ENCODE measurements at places on chromosomes 3 and 15. TPM values are rescaled to one million over a fixed set of nuclear protein-coding genes. Genes with fewer than 3 reads are reported as not detected.

Gene CFAP161
- polyA plus RNA-seq = not detected

Gene RLBP1
- not detected for polyA plus RNA-seq

GRCh38 chr3:168156479-168156878 is 60.8 kb upstream of the GOLIM4 start:
- DNase-seq = no peak

Gene TEX55
- polyA plus RNA-seq = not detected

GRCh38 chr3:152399374-152399773 is 130.6 kb downstream of the MBNL1 start:
- DNase-seq = peak; percentile 73

GRCh38 chr15:72474912-72475628 is 940 bp downstream of the ARIH1 start:
- DNase-seq = peak; percentile 79

- peak; percentile 92 for DNase-seq
Measured at GRCh38 chr3:43418601-43419272, 132.4 kb downstream of the SNRK start.

GRCh38 chr3:185397676-185398075 is 34.7 kb downstream of the MAP3K13 start:
- DNase-seq = no peak

Gene SLC22A14
- 0.05 TPM for polyA plus RNA-seq

Gene MESP2
- polyA plus RNA-seq = 0.24 TPM

DNA sequence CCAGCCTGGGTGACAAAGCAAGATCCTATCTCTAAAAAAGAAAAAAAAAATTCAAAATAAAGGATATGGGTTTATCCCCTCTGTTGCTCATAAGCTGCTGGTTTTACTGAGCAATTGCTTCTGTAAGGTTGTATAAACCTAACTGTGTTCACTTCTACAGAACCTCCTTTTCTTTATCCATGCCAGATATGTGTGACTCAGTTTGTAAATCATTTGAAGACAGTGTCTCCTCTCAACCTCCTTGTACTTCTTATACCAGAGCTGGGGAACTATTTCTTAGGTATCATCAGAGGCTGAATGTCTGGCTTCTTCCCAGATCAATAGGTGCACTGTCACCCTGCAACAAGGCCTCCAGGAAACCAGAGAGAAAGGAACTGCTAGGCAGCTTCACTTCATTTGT is 273.8 kb downstream of the CD47 start:
- no peak for DNase-seq

GRCh38 chr15:90418627-90419026 is 30.6 kb downstream of the IQGAP1 start:
- DNase-seq = no peak

Gene SAMMSON
- polyA plus RNA-seq = not detected

GRCh38 chr15:57333487-57333886 is 42.8 kb upstream of the CGNL1 start:
- DNase-seq = no peak

- DNase-seq = no peak
Measured at GRCh38 chr15:48345516-48345915, 14.3 kb downstream of the DUT start.

GRCh38 chr15:70203981-70204560 is 106.4 kb upstream of the TLE3 start:
- no peak for DNase-seq

DNA sequence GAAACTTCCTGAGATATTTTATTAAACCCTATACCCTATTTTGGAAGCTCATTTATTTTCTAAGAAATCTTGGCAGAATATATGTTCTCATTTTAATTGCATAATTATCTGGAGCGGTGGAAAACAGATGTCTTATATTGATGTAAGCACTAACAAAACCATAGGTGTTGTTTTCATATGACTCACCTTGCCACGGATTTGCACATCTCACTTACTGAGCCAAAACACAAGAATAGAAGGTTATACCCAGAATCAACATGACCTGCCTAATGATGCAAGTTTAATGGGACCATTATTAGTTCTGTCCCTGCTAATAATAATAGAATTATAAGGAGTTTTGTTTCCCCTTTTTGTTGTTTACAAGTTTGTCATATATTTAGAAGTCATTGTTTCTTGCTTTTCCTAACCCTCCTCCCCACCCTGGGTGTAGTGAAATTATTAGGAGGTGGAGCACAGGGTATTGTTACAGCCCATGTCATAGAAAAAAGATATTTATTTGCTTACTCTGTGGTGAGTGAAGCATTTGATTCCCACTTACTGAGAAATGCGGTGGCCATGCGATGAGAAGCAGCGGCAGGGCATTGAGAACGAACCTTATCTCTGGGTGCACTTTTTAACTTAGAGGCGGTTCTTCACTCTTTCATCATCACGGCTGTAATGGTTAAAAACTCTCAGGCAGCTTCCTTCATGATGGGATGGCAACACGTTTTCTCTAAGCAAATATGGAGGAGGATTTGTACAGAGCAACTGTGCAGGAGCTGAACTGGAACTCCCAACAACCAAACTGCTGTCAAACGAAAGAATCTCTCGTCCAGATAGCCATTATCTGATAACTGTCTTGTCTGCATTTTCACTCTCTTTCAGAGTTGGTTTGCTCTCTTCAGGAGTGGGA is 521 bp downstream of the IL5RA start:
- DNase-seq = no peak

- DNase-seq = peak; percentile 18
Measured at GRCh38 chr3:170780955-170781354, 89.0 kb downstream of the RPL22L1 start.

- DNase-seq = peak; percentile 93
Measured at GRCh38 chr3:40504636-40505430, 1.0 kb upstream of the ZNF620 start.
